Renal pelvis (tissue), 12 donors: ENCODE measurements at places on chromosomes 12 and 14. TPM values are rescaled to one million over a fixed set of nuclear protein-coding genes. Genes with fewer than 3 reads are reported as not detected.

Gene SLC2A14
- 0.99 TPM for polyA plus RNA-seq

Gene SMIM41
- 0.61 TPM for polyA plus RNA-seq

DNA sequence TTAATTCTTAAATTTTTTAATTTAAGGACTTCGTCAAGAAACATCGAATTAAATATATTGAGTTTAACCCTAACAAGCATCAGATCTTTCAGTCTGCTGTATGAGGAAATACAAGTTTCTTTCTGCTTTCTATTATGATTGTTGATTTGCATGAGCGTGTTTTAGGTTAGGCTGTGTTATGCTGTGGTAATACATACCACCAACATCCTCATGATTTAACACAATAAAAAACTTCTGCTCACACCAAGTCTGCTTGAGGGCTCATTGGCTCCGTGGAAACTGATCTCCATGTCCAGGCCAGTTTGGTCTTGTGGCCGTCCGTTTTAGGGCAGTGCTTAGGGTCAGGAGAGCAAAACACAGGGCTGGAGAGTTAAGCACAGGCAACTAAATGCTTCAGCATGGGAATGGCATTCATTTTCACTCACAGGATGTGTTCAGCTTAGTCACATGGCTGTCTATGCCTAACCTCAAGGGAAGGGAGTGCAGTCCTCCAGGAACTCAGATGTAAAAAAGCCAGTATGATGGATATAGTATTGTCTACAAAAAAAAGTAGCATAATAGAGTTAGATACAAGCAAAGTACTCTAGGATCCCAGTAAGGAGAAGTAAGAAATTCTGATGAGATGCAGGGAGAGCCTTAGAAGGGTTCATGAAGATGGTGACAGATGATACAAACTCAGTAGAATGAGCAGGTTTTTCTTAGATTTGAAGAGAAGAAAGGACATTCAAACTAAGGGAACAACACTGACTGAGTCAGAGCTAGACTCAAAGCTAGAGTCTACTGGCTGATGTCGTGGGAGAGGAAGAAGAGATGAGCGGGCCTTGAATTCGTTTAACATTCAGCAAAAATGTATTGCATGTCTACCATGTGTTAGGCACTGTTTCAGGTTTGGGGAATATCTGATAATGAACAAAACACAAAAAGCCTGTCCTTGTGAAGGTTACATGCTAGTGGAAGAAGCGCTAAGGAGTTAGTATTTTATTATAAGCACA, 16.3 kb downstream of the MARK3 start:
- DNase-seq = no peak

Gene MARK3
- polyA plus RNA-seq = 135 TPM

DNA sequence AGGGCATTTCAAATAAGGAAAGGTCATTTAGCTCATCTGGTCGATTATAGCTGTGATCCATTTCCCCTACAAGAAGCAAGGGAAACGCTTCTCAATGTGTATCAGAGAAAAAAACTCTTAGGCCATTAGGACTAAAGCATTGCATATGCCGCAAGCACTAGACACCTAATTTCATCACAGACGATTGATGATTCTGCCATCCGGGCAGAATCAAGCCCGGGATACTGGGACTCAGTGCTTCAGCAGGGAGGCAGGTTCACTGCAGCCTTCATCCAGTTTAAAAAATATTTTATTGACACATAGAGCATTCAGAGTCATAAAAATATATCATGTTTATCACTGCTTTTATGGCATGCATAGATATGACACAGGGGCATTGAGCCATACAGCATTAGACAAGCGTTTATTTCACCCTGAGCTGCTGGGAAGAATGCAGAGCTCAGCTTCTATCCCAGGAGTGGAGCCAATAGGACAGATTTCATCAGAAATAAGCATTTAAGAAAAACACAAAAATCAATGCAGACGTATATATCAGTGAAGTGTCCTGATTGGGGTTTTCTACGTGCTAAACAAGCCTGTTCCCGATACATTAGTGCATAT, 806.9 kb downstream of the GALC start:
- DNase-seq = no peak

- DNase-seq = no peak
Measured at GRCh38 chr14:89566644-89567415, 149.8 kb upstream of the FOXN3 start.
